Occipital lobe (tissue), 3 donors: ENCODE measurements at places on chromosomes 7 and 10. TPM values are rescaled to one million over a fixed set of nuclear protein-coding genes. Genes with fewer than 3 reads are reported as not detected.

Gene FAM3C
- 117 TPM for total RNA-seq

Gene SLC26A5
- not detected for total RNA-seq

Gene LBX1
- not detected for total RNA-seq

Gene SLC39A12
- total RNA-seq, result 2.2 TPM

Gene GSTO2
- total RNA-seq, result 0.62 TPM

Gene IMPDH1
- total RNA-seq, result 27.0 TPM

Gene PLCE1
- total RNA-seq, result 10.1 TPM

Gene FKBP6
- not detected for total RNA-seq

Gene COL26A1
- 3.4 TPM for total RNA-seq

Gene ANKRD1
- not detected for total RNA-seq

Gene EEF1AKMT2
- 53.8 TPM for total RNA-seq

Gene TAC1
- total RNA-seq, result 3.6 TPM

Gene BBIP1
- 78.1 TPM for total RNA-seq

Gene PALD1
- 8.9 TPM for total RNA-seq

Gene HOXA7
- not detected for total RNA-seq

Gene SPAM1
- not detected for total RNA-seq

Gene SSC4D
- total RNA-seq, result 0.94 TPM

Gene MRPS17
- 32.3 TPM for total RNA-seq
